ENCODE measurements at places on chromosomes 2 and 18.

GRCh38 chr2:207836521-207837133 is 66.9 kb upstream of the FZD5 start:
- DNase-seq, result no peak

DNA sequence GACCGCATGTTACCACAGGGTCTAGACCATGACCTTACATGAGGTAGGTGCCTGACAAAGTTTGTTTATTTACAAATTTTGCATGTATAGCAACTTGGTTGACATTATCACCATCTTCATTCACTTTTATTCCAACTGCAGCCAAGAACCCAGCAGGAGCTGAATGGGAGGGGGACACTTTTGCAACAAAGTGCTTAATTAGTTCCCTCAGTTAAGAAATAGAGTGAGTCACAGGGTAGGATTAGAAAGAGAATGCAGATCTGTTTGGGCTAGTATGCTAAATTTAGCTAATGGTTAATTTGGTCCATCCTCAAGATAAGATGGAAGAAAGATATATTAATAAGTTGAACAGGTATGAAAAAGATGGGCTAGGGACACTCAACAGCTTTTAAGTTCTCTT is 678.9 kb downstream of the ARHGAP15 start:
- DNase-seq, result no peak

DNA sequence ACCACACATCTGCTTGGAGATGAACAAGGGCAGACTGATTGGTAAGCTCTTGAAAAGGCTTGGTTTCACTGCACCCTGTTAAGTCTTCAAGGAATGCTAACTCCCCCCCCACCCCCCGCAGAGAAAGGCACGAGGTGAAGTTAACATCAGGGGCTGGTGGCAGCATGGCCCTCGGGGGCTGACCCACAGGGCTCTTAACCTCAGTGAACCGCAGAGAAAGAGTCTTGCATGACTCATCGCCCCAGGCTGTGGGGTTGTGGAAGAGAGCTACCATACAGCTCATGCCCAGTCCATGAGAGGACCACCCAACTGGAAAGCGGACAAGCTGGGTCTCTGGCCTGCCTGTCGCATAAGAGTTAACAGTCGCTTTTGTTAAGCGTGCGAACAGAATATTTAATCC is 10.6 kb upstream of the CEP68 start:
- no peak for DNase-seq

DNA sequence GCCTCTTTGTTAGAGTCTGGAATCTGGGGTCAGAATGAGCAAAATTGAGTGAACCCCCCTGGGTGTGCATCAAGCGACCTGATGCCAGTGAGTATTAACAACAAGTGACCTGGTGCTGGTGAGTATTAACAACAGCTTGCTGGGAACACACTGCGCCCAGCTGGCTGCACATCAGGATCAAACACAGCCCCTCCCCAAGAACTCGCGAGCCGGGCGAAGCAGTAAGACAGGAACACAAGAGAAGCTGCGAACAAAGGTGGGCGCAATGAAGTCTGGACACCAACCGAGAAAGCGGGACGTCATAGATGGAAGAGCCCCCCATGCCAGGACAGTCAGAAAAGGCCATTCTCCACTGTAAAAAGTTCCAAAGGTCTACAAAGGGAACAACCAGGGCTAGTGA is 34.3 kb downstream of the CRACDL start:
- no peak for DNase-seq

DNA sequence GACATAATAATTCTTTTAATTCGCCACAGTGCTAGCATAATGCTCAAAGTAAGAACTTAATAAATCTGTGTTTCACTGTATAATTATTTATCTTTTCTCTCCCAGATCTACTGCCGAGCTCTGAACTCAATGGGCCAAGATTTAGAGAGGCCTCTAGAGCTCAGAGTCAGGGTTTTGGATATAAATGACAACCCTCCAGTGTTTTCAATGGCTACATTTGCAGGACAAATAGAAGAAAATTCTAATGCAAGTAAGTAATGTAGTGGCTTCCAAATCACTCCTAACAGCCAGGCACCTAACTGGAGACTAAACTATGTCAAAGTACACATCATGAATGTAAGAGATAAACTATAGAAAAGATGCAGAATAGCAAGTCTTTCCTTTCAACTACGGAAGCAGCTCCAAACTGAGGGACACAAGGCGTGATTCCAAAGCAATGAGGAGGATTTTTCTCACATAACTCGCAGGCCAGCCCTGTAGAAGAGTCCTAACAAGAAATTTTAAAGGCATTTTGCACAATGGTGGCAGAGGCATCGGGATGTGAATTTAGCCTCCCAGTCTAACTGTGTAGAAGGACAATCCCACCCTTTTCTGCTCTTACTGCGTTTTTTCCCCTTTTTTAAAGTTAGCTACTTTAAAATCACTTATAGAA is 12.0 kb downstream of the DSG1 start:
- no peak for DNase-seq

GRCh38 chr2:148244593-148245292 is 223.9 kb downstream of the MBD5 start:
- DNase-seq, result no peak

DNA sequence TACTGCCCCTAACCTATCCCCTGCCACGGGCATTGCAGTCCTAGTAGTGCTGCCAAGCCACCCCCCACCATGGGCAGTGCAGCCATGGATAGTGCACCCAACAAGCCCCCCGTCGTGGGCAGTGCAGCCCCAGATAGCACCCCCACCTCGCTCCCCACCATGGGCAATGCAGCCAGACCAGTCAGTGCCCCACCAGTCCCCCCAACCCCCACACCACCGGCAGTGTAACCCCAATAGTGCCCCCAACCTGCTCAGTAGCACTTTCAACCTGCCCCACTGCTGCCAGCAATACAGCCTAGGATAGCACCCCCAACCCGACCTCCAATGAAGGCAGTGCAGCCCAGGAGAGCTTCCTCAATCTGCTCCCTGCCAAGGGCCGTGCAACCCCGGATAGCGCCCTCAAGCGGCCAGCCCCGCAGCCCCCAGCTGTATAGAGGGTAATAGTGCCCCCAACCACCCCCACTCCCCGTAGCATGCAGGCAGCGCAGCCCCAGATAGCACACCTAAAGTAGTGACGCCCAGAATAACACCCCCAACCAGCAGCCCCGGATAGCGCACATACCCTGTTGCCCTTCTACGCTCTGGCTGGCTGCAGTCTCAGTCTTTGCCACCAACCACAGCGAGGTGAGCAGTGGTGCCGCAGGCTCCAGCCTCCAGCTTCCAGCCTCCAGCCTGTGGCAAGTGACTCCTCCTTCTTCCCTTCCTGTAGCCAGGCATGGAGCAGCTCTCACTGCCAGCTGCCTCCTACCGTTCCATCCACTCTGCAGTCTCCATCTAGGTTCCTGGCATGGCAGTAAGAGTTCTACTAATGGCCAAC is 45.4 kb upstream of the ANKRD62 start:
- no peak for DNase-seq
